ENCODE measurements at places on chromosomes 16 and 17. TPM values are rescaled to one million over a fixed set of nuclear protein-coding genes. Genes with fewer than 3 reads are reported as not detected.
A peak's percentile ranks its signal among the peaks of the same experiment; 100 is the strongest.

The GAST gene
- total RNA-seq = not detected

DNA sequence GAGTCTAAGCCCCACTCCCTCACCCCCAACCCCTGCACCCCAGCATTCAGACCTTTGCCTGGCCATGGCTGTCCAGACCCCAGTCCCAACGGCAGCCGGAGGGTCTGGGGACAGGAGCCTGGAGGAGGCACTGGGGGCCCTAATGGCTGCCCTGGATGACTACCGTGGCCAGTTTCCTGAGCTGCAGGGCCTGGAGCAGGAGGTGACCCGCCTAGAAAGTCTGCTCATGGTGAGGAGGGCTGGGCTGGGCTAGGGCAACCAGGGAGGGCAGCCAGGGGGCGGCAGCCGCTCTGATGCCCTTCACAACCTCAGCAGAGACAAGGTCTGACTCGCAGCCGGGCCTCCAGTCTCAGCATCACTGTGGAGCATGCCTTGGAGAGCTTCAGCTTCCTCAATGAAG is 14.4 kb downstream of the RIPOR1 start:
- H3K27me3 ChIP-seq = no peaks in the 10 kb centered on the region
- H3K4me1 ChIP-seq = peaks cover 14% of the 10 kb centered on the region
- H3K4me3 ChIP-seq = no peak overlapping the region
- peaks cover 45% of the 10 kb centered on the region for H3K36me3 ChIP-seq
- DNase-seq = no peak
- H3K27ac ChIP-seq = no peak overlapping the region

GRCh38 chr16:89709716-89710432 is 8.4 kb upstream of the SPATA2L start:
- peaks cover 2% of the 10 kb centered on the region for H3K4me1 ChIP-seq
- H3K27ac ChIP-seq = no peak overlapping the region
- DNase-seq = no peak
- no peaks in the 10 kb centered on the region for H3K27me3 ChIP-seq

DNA sequence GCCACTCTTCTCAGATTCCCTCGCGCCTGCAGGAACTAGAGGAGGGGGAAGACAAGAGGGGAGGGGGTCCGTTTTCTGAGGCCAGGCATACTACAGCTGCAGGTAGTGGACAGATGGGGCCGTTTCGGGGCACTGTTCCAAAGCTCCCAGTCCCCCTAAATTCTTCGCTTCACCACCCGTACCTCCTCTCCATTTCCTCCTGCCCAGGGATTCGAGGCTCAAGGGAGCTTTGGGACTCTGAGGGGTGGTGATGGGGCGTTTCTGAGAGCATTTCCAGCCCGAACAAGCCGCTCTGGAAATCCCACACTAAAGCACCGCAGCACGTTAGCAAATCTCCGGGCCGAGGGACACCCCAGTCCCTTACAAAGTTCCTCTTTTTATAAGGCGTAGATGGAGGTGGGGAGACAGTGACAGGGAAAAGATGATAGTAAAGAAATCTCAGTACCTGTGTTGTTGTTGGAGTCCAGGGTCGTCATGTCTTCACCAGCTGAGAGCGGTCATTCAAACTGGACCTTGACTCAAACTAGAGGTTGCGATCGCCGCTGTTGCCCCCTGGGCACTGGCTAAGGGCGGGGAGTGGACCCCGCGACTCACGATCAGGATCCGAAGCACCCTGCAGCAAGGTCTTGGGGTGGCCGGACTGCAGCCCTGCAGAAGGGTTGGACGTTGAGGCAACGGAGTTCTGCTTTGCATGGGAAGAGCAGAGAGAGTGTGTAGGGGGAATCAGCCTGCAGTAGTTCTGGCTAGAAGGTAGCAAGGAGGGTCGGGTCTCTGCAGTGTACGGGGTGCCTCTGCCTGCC is 570 bp downstream of the NR1D1 start:
- H3K36me3 ChIP-seq = peaks cover 17% of the 10 kb centered on the region
- DNase-seq = no peak
- peak overlapping the region; percentile 91 for H3K27ac ChIP-seq
- peak overlapping the region; percentile 100 for H3K4me3 ChIP-seq

DNA sequence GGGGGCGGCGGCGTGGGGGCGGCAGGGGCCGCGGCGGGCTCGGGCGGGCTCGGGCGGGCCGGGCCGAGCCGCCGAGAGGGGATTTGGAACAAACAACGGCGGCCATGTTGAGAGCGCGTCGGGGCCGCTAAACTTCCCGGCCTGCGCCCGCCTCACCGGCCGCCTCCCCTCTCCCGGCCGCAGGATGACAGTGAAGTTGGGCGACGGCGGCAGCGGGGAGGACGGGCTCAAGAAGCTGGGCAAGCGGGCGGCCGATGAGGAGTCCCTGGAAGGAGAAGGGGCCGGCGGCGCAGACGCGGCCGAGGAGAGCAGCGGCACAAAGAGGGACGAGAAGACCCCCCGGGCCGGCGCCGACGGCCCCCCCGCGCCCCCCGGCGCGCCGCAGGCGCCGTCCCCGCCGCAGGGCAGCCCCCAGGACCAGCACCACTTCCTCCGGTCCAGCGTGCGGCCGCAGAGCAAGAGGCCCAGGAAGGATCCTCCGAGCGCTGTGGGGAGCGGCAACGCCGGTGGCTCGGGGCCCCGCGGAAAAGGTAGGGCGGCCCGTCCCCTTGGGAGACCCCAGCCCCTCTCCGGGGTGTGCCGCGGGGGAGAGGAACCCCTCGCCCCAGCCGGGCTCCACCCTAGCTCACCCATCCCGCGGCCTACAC is 2.4 kb downstream of the CRAMP1 start:
- peaks cover 2% of the 10 kb centered on the region for H3K4me1 ChIP-seq
- peaks cover 4% of the 10 kb centered on the region for H3K36me3 ChIP-seq
- peak overlapping the region; percentile 64 for H3K27ac ChIP-seq
- DNase-seq = peak; percentile 38
- no peaks in the 10 kb centered on the region for H3K27me3 ChIP-seq

The SOX8 gene
- under 0.01 TPM for total RNA-seq

The KRTAP1-1 gene
- total RNA-seq = not detected

DNA sequence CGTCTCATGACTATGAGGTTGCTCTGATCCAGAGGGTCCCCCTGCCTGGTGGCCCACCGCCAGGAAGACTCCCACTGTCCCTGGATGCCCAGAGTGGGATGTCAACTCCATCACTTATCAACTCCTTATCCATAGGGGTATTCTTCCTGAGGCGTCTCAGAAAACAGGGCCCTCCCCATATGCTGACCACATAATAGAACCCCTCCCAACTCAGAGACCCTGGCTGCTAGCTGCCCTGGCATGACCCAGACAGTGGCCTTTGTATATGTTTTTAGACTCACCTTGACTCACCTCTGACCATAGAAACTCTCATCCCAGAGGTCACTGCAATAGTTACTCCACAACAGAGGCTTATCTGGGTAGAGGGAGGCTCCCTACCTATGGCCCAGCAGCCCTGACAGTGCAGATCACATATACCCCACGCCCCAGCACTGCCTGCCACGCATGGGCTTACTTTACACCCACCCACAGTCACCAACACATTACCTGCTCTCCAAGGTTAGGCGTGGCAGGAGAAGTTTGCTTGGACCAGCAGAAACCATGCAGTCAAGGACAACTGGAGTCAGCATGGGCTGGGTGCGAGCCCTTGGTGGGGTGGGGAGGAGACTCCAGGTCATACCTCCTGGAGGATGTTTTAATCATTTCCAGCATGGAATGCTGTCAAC is 2.3 kb upstream of the G6PC1 start:
- H3K36me3 ChIP-seq = no peaks in the 10 kb centered on the region
- no peaks in the 10 kb centered on the region for H3K4me1 ChIP-seq
- H3K27ac ChIP-seq = no peak overlapping the region
- no peak overlapping the region for H3K4me3 ChIP-seq
- peaks cover 4% of the 10 kb centered on the region for H3K27me3 ChIP-seq

- H3K27ac ChIP-seq = no peak overlapping the region
- DNase-seq = no peak
- H3K4me3 ChIP-seq = no peak overlapping the region
- peaks cover 19% of the 10 kb centered on the region for H3K36me3 ChIP-seq
- H3K27me3 ChIP-seq = no peaks in the 10 kb centered on the region
Measured at GRCh38 chr16:89982318-89982717, 33.8 kb downstream of the DEF8 start.

GRCh38 chr17:80023481-80024205 is 12.0 kb downstream of the TBC1D16 start:
- H3K27ac ChIP-seq = no peak overlapping the region
- H3K4me3 ChIP-seq = no peak overlapping the region
- H3K27me3 ChIP-seq = no peaks in the 10 kb centered on the region
- no peaks in the 10 kb centered on the region for H3K36me3 ChIP-seq
- no peak for DNase-seq

The ASIC2 gene
- total RNA-seq = 0.50 TPM

DNA sequence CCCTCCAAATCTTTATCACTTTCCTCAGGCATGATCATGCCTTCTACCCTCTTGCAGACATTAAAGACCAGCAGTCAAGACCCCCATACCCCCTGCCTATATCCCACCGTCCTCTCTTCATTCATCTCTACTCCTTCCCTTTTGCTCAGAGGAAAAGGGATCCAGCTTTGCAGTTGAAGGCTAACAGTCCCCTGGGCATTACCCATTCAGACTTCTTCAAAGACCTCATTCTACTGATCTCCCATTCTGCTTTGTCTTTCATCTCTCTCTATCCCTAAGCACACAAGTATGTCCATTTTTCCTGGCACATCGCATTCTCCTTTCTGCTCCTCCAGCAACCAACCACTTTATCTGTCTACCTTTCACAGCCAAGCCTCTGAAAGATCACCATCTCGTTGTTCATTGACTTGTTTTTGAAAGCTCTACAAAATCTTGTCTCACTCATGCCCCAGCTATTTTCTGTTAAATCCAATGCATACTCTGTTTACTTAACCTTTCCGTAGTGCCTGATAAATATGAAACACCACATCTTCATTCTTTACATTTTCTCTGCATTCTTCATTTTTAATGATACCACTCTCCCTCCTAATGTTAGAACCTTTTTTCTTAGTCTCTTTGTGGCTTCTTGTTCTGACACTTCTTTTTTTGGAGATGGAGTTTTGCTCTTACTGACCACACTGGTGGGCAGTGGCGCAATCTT is 14.1 kb upstream of the LCMT1 start:
- H3K27me3 ChIP-seq = no peaks in the 10 kb centered on the region
- no peak overlapping the region for H3K27ac ChIP-seq
- DNase-seq = peak; percentile 67
- no peak overlapping the region for H3K4me3 ChIP-seq

The TLCD3A gene
- total RNA-seq = 16.4 TPM

GRCh38 chr17:21756856-21757619 is 64.7 kb downstream of the KCNJ18 start:
- no peaks in the 10 kb centered on the region for H3K4me1 ChIP-seq
- H3K4me3 ChIP-seq = no peak overlapping the region
- no peak for DNase-seq
- H3K27ac ChIP-seq = no peak overlapping the region
- H3K36me3 ChIP-seq = no peaks in the 10 kb centered on the region

GRCh38 chr17:59547131-59547915 is 18.1 kb upstream of the DHX40 start:
- no peaks in the 10 kb centered on the region for H3K36me3 ChIP-seq
- H3K27ac ChIP-seq = no peak overlapping the region
- no peaks in the 10 kb centered on the region for H3K4me1 ChIP-seq
- H3K4me3 ChIP-seq = no peak overlapping the region
- peak; percentile 10 for DNase-seq
- H3K27me3 ChIP-seq = peaks cover 4% of the 10 kb centered on the region

- no peaks in the 10 kb centered on the region for H3K27me3 ChIP-seq
- DNase-seq = peak; percentile 67
- H3K36me3 ChIP-seq = no peaks in the 10 kb centered on the region
- H3K4me3 ChIP-seq = no peak overlapping the region
- H3K4me1 ChIP-seq = peaks cover 17% of the 10 kb centered on the region
Measured at GRCh38 chr17:29733166-29733565, 110.5 kb upstream of the CORO6 start.

- no peak overlapping the region for H3K27ac ChIP-seq
- peak; percentile 74 for DNase-seq
- H3K36me3 ChIP-seq = no peaks in the 10 kb centered on the region
- H3K27me3 ChIP-seq = no peaks in the 10 kb centered on the region
Measured at GRCh38 chr16:87178977-87179376, 138.2 kb downstream of the C16orf95 start.

GRCh38 chr17:76986365-76986764 is 118.2 kb downstream of the MGAT5B start:
- H3K27ac ChIP-seq = no peak overlapping the region
- DNase-seq = no peak
- no peaks in the 10 kb centered on the region for H3K4me1 ChIP-seq

GRCh38 chr16:52964290-52964689 is 88.4 kb downstream of the CHD9NB start:
- no peak overlapping the region for H3K4me3 ChIP-seq
- no peaks in the 10 kb centered on the region for H3K4me1 ChIP-seq
- no peaks in the 10 kb centered on the region for H3K36me3 ChIP-seq
- DNase-seq = peak; percentile 8
- no peak overlapping the region for H3K27ac ChIP-seq

DNA sequence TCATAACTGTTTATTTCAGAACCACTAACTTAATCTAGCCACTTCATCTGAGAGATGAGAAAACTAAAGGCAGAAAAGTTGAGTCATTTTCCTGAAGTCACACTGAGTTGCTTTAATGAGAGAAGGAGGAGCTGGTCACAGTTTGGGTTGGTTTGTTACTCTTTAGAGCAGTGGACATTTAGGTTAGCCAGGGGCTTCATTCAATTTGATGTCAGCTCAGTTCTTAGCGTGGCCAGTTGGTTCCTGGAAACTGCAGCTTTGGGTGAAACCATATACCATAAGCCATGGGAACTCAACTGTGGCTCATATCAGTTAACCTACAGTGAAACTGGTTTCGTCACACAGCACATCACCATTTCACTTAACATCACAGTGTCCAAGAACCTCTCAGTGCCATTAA is 59.2 kb upstream of the ADORA2B start:
- no peaks in the 10 kb centered on the region for H3K27me3 ChIP-seq
- H3K27ac ChIP-seq = no peak overlapping the region
- DNase-seq = no peak
- no peaks in the 10 kb centered on the region for H3K4me1 ChIP-seq
- H3K36me3 ChIP-seq = no peaks in the 10 kb centered on the region

DNA sequence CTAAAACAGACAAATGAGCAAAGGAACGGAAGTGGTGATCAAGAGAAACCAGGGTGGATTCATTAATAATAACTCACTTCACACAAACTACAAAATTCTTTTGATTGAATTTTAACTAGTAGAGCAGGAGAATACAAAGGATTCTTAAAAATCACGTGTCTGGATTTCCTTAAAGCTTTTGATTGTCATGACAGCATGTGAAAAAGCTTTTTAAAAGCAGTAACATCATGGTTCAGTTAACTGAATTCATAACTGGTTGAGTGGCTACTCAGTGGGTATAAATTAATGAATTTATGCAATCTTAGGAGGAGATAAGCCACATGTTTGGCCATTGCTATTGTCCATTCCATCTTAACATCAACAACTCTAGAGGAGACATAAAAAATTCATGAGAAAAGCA is 333.2 kb downstream of the SLC39A11 start:
- DNase-seq = no peak
- H3K27ac ChIP-seq = no peak overlapping the region
- H3K36me3 ChIP-seq = no peaks in the 10 kb centered on the region
- H3K27me3 ChIP-seq = no peaks in the 10 kb centered on the region
- no peak overlapping the region for H3K4me3 ChIP-seq
- no peaks in the 10 kb centered on the region for H3K4me1 ChIP-seq

- H3K27me3 ChIP-seq = no peaks in the 10 kb centered on the region
- H3K27ac ChIP-seq = peak overlapping the region; percentile 83
- DNase-seq = peak; percentile 67
- peaks cover 4% of the 10 kb centered on the region for H3K4me1 ChIP-seq
- peak overlapping the region; percentile 57 for H3K4me3 ChIP-seq
Measured at GRCh38 chr16:67719778-67720144, 645 bp upstream of the GFOD2 start.

GRCh38 chr16:1283296-1283695 is 26.1 kb upstream of the UBE2I start:
- DNase-seq = no peak
- H3K27ac ChIP-seq = no peak overlapping the region
- H3K27me3 ChIP-seq = peaks cover 13% of the 10 kb centered on the region
- H3K36me3 ChIP-seq = no peaks in the 10 kb centered on the region
- H3K4me3 ChIP-seq = no peak overlapping the region

Measured in fibroblast of lung (primary cell).